ENCODE measurements at places on chromosomes 5 and 9. TPM values are rescaled to one million over a fixed set of nuclear protein-coding genes. Genes with fewer than 3 reads are reported as not detected.

FGFR4 gene
- 53.2 TPM for total RNA-seq

DNA sequence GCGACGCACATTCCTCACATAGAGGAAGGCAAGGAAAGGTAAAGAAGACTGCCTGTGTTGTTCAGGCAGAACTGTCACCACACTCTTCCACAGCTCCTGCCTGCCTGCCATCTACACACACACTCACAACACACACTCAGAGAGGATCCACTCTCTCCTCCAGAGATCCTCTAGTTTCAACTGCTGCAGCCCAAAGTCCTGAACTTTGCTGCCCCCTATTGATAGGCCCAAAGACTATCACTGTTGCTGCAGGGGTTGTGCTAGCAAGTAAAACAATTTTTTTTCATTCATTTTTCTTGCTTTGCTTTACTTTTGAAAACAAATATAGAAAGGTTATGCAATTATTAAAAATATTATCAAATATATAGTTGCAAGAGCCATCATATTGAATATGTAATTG lies 5.9 kb upstream of the CFAP90 start:
- no peak for DNase-seq

DNA sequence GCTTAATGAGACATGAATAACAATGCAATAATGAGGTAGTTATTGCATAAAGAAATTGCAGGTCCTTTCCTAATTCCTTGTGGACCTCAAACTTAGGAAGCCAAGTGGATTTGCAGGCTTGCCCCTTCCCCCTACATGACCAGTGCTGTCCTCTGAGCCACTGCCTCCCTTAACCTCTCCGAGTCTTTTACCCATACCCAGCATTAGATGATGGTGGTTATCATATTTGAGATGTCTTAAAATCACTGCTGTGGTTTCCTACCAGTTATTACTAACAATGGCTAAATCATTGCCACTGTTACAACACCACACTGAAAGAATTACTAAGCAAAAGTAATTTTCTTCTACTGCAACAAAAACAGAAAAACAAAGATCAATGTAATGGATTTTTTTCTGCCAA lies 170.8 kb downstream of the EDIL3 start:
- no peak for DNase-seq

GRCh38 chr9:110255463-110256379 lies 586 bp downstream of the TXN start:
- peak; percentile 84 for DNase-seq

- no peak for DNase-seq
Observed at GRCh38 chr9:122201641-122202040, 27.1 kb downstream of the LHX6 start.

DOCK8 gene
- 119 TPM for total RNA-seq

Data from Peyer's patch (tissue), 4 donors.